ENCODE measurements at places on chromosomes 1 and 21.

GRCh38 chr1:24856787-24857506 is 73.1 kb downstream of the RUNX3 start:
- DNase-seq = peak; percentile 41

DNA sequence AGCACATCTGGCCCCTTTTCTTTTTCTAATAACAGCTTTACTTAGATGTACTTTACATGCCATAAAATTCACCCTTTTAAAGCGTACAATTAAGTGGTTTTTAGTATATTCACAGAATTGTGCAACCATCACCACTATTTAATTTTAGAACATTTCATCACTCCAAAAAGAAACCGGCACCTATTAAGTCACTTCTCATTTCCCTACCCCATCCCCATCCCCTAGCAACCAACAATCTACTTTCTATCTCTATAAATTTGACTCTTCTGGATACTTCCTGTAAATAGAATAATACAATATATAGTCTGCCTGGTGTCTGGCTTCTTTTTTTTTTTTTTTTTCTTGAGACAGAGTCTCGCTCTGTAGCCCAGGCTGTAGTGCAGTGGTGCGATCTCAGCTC is 59.5 kb upstream of the ENAH start:
- DNase-seq = peak; percentile 17

DNA sequence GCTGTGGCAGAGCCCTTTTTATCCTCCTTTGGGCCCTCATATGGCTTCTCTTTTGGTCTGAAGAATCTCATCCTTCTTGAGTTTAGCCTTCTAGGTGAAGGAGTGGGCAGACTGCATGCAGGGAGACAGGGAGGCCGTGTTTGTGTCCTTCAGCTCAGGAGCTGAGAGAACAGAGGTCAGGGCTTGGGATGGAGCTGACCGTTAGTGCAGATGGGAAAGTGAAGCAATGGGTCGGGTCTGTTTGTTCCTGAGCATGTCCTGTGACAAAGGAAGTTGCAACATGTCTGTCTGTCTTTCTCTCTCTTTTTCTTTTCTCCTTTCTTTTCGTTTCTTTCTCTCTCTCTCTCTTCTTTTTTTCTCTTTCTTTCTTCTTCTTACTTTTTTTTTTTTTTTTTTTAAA is 14.9 kb downstream of the MAPKAPK2 start:
- DNase-seq = no peak

DNA sequence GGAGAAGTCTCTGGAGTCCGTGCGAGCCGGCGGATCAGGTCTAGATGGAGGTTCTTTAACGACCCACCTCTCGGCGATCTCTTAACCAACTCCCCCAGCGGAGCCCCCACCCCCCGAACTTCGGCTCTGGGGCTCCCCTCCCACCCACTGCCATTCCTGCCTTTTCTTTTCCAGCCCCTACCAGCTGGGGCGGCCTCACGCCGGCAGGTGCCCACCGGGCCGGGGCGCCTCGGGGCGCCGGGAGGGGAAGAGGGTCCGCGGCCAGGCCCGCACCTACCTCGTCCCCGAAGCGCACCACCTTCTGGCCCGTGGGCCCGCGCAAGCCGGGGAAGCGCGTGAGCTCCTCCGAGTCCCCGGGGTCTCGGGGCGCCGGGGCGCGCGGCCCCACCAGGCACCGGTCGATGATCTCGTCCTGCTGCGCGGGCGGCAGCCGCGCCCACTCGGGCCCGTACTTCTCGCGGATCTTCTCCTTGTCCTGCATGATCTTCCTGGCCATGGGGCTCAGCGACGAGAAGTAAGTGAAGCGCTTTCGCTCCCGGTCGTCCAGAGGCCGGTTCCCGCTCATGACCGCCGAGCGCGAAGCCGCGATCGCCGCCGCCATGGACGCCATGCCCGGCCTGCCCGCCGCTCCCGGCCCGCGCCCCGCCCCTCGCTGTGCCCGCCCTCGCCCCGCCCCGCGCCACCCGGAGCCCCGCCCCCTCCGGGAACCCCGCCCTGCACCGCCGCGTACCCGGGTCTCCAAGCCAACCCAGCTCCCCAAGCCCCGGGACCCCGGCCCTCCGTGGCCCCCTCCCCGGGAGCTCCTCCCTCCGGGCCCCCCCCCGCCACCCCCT is at the start of gene C1orf198:
C1orf198 (minus strand) TSS at position 619 of the 833 bp plus-strand sequence; CDS start at position 610, 9 bp downstream.
- DNase-seq = peak; percentile 83

- DNase-seq = no peak
These were observed 968 bp downstream of the CSMD2 start for GRCh38 chr1:34163792-34164731.

DNA sequence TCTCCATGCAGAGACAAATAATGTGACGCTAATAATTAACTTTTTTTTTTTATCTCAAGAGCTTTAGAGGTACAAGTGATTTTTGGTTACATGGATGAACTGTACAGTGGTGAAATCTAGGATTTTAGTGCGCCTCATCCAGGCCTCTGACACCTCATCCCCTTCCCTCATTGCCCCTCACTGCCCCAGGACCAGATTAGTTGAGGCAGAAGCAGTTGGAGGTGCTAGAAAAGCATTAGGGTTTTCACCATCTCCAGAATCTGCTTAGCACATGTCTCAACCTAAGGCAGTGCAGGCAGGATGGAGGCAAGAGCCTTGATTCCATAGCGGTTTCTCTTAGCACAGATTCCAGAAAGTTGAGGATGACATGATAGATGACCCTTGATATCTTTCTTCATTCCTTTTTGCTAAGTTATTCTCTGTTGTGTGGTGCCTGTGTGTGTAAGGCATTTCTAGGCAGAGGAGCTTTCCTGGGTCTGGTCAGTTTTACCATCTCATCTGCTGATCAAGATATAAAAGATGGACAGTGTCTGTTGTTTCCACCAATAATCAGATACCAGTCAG is 16.3 kb upstream of the IL10 start:
- DNase-seq = no peak

DNA sequence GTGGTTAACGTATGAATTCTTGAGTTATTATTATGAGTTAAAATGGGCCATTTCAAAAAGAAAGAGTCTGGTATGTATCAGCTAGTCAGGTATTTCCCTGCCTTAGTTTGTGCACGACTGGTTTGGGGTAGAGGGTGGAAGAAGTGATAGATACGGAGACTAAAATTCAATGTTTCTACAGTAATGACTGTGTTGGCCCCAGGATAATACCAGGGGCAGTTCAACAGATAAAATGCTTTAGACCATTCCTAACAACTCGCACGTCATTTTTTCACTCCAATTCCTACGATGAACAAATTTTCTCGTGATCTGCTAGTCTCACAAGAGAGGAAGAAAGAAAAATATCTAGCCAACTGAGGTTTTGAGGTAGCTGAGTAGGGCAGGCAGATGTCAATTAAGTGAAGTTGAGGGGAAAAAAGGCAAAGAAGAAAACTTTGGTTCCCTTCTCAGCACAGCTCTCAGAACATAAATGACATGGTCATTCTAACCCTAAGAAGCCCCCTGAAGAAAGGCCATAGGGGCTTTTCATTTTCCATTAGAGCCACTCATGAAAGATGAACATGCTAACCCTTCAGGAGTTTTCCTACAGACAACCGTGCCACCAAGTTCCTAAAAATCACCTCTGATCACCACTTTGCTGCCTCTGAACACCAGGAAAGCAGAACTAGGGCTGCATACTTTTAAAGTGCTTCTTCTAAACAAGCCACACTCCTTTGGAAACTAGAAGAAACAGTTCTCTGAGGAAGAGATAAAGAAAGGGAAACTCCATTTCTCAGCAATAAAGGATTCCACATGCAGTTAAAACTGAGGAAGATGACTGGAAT is 5.6 kb downstream of the MCOLN2 start:
- no peak for DNase-seq

DNA sequence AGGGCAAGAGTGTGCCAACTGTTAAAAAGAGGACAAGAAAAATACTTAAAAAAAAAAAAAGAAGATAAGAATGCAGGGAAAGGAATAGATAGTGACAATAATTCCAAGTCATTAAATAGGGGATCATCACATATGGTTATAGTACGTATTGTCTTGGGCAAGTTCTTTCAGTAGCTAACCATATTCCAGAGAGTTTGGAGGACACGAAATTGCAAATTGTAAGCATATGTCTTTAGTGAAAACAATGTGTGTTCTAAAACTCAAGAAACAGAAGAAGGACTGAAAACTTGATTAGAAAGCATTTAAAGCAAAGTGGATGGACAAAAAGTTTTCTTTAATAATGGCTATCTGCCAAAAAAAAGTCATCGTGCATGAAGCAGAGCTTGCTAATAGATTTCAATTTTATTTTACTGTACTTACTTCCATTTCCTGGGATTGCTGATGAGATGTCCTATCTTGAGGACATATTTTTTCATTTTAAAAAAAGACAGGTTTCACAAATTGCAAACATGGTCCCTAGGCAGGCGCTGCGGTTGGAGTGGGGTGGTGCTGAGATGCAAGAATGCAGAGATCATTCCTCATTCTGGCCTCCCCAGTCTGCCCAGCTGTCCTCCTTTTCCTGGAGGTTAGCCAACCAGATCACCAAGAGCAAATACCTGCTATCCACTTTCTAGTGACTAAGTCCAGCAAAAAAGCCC is 11.9 kb downstream of the TSPAN2 start:
- no peak for DNase-seq

GRCh38 chr1:103122983-103123720 is 14.8 kb upstream of the COL11A1 start:
- no peak for DNase-seq

DNA sequence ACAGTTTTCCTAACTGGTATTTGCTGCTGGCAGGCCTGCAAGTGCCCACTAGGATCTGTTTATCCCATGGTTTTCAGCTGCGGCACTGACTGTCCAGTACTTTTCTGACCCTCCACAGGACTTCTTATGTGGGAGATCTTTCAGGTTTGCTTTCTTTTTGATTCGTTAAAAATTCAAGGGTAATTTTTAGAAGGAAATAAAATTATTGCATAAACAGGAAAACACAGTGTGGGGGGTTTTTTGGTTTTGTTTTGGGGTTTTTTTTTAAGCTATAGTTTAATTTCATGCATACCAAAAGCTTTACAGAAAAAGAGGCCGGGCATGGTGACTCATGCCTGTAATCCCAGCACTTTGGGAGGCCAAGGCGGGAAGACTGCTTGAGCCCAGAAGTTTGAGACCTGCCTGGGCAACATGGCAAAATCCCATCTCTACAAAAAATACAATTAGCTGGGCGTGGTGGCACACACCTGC is 3.6 kb downstream of the NIBAN1 start:
- DNase-seq = no peak

DNA sequence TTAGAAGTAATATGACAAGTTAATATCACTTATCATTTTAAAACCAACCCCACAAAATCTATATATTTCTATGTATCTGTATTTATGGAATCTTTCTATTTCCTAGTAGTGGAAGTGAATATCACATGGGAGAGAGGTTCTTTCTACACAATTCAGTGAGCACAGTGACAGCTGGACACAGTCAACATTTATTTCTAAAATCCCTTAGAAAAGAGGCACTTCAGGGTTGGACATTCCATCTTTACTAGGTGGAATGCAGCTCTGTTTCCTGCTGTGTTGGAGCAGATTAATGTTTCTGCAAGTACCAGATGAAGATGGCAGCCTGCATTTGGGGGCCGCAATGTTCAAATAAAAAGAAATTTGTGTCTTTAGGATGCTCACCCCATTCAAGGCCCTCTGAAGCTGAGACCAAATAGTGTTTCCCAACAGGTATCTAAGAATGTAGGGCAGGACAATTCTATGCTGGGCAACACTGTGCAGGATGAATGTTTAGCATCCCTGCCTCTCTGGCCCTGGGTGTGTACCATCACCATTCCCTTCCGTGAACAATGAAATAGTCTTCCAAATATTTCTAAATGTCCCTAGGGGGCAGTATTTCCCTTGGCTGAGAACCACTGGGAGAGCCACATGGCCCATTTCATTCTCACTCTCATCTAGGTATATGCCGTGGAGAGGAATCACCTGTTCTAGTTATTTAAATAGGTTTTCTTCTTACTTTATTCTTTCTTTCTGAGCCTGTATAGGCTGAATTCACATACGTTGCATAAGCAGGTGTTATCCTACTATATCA is 394.8 kb downstream of the PRDM2 start:
- DNase-seq = no peak

GRCh38 chr1:20389571-20389970 is 96.4 kb downstream of the CAMK2N1 start:
- DNase-seq = no peak

DNA sequence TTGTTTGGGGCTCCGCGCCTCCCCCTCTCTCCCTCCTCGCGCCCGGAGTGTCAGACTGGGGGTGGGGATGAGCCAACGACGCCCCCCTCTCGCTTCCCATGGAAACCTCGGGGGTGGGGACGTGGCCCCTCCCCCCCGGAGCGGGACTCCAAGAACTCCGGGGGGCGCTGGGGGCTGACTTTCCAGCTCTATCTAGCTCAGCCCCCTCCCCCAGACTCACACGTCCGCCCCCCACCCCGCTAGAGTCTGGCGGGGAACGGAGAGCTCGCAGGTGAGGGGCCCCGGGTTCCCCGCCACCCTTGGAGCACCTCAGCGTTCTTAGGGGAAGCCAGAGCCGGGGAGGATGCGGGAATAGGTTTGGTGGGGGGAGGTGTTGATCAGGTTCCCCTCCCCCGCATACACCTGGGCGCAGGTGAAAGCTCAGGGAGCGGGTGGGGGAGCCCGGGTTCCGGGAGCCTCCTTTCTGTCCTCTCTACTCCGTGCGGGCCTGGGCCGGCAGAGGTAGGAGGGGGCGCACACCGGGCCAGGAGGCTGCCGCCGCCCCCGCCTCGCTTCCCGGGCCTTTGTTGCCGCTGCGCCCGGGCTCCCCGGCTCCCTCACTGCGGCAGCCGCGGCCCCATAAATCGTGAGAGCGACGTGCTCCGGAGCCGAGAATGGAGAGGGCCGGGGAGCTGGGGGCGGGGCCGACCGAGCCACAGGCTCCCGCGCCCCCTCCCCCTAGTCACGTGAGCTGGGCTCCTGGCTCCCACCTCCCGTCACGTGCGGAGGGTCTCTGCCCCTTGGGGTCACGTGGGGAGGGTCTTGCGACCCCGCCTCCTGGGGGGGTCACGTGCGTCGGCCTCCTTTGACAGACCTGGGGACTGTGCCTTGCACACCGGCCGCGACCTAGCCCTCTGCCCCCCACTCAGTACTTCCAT is 1.9 kb downstream of the EFNA3 start:
- peak; percentile 44 for DNase-seq

- no peak for DNase-seq
These were observed 593.5 kb downstream of the KIF26B start for GRCh38 chr1:245748240-245748639.

- DNase-seq = no peak
These were observed 152.2 kb downstream of the HIVEP3 start for GRCh38 chr1:41766546-41766945.

Data from CD4-positive, alpha-beta T cell treated with Interleukin-17A for 1 hour (primary cell).